ENCODE measurements at places on chromosomes 2 and 18.

DNA sequence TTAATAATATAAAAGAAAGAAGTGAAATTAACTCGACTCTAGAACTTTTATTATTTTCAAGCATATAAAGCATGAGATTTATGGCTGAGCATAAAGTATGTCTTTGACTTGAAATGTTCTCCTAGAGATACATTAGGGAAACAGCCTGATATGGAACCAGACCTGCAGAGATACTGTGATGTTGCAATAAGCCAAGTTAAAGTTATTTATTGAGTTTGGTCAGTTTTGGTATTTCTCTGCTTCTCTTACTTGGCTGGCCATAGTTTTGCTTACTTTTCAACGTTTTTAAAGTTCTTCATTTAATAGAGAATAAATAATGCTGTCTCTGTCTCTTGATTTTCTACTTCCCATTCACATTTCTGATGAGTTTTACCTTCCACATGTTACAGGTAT, 76.0 kb downstream of the GFPT1 start:
- DNase-seq: no peak

GRCh38 chr2:156322686-156323231, 9.8 kb downstream of the NR4A2 start:
- no peak for DNase-seq

DNA sequence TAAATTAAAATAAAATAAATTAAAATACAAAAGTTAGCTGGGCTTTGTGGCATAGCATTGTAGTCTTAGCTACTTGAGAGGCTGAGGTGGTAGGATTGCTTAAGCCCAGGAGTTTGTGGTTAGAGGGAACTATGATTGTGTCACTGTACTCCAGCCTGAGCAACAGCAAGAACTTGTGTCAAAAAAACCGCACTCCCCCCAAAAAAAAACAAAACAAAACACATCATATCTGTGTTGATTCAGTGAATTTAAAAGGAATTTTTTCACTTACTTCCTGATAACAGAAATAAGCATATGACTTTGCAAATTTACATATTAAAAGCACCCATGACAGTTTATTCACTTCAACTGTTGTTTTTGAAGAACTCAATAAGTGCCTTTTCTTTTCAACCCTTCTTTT, 68.1 kb upstream of the PELI1 start:
- peak; percentile 81 for DNase-seq

- no peak for DNase-seq
Observed at GRCh38 chr18:910247-910646, 5.6 kb downstream of the ADCYAP1 start.

- DNase-seq: no peak
Observed at GRCh38 chr2:143875295-143876233, 644.4 kb downstream of the ZEB2 start.

- DNase-seq: no peak
Observed at GRCh38 chr2:155308367-155309009, 610.0 kb downstream of the KCNJ3 start.

DNA sequence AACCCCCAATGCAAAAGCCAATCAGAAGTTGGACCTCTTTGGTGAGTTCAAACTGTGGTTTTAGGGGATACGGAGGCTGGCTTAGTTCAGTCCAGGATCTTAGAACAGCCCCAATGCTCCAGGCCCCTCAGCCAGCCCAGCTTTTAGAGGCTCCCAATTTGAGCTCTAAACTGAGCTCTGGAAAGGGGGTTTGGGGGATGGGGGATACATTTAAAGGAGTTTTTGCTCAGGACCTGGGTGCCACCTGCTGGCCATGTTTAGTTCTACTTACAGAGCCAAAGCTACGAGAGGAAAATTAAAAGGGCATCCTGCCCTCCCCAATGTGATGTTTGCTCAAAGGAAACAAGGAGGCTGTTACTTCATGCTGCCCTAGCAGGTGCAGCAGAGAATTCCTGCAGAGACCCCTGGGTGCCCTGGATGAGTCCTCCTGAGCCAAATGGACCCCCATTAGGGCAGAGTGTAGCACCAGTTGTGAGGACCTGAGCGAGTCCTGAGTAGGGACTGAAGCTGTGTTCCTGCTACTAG, 15.9 kb upstream of the TMEM214 start:
- peak; percentile 76 for DNase-seq

- no peak for DNase-seq
Observed at GRCh38 chr2:187847245-187848208, 293.3 kb upstream of the TFPI start.

- no peak for DNase-seq
Observed at GRCh38 chr2:239412905-239413603, 12.2 kb upstream of the HDAC4 start.

- DNase-seq: no peak
Observed at GRCh38 chr2:20961858-20962257, 82.0 kb downstream of the APOB start.

GRCh38 chr18:73414598-73414997, 546.8 kb upstream of the NETO1 start:
- DNase-seq: no peak

GRCh38 chr2:33412920-33413319, 63.5 kb upstream of the RASGRP3 start:
- peak; percentile 75 for DNase-seq

DNA sequence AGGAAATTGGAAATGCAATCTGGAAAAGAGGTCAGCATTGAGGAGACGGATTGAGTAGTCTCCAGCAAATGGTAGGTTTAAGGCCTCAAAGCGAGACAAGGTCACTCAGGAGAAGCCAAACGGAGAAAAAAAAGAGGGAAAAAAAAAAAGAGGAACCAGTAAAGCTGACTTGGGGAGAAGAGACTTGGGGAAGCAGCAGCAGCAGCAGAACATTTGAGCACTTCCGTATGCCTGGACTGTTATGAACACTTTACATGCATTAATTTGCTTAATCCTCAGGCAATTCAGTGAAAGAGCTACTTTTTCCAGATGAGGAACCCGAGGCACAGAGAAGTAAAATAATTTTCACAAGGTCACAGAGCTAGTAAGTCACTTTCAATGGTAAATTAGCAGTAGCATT, 81.3 kb downstream of the OSBPL6 start:
- DNase-seq: no peak

DNA sequence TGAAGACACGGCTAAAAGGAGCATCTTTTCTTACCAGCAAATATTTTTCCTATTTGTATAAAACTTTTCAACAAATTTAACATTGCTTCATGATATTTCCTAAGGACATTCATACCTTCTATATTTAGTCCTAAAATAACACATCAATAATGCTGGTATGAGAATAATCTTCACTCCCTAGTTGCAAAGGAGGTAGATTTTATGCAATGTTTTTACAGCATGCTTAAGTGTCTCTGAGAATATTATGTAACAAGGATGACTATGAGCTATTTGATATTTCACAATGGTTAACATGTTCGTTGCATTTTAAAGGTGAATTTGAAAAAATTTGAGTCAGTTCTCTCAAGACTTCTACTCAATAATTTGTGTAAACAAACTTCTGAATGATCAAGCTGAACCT, 506.7 kb downstream of the NUP35 start:
- no peak for DNase-seq

- no peak for DNase-seq
Observed at GRCh38 chr2:102289129-102289528, 22.2 kb upstream of the IL1RL1 start.

GRCh38 chr2:130353291-130354138, 2.3 kb upstream of the PTPN18 start:
- no peak for DNase-seq

GRCh38 chr2:49286045-49286444, 131.7 kb upstream of the FSHR start:
- no peak for DNase-seq

DNA sequence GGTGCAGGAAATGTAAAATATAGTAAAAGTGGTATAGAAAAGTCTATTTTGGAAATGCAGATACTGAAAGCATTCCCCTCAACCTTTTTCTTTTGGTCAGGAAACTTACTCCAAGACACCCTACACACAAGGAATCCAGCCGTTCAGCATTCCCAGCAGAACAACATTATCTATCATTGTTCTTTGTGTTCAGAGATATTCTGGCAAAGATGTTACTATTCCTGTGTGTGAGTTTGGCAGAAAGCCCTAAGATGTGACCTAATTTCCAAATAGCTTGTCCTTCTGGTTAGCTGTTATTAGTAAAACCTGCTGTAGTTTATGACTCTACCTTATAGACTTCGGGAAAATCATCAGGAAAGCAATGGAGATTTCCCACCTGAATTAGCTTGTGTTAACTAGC, 78.1 kb upstream of the PELI1 start:
- DNase-seq: peak; percentile 45

GRCh38 chr2:233179848-233180366, 71.6 kb upstream of the ATG16L1 start:
- no peak for DNase-seq

DNA sequence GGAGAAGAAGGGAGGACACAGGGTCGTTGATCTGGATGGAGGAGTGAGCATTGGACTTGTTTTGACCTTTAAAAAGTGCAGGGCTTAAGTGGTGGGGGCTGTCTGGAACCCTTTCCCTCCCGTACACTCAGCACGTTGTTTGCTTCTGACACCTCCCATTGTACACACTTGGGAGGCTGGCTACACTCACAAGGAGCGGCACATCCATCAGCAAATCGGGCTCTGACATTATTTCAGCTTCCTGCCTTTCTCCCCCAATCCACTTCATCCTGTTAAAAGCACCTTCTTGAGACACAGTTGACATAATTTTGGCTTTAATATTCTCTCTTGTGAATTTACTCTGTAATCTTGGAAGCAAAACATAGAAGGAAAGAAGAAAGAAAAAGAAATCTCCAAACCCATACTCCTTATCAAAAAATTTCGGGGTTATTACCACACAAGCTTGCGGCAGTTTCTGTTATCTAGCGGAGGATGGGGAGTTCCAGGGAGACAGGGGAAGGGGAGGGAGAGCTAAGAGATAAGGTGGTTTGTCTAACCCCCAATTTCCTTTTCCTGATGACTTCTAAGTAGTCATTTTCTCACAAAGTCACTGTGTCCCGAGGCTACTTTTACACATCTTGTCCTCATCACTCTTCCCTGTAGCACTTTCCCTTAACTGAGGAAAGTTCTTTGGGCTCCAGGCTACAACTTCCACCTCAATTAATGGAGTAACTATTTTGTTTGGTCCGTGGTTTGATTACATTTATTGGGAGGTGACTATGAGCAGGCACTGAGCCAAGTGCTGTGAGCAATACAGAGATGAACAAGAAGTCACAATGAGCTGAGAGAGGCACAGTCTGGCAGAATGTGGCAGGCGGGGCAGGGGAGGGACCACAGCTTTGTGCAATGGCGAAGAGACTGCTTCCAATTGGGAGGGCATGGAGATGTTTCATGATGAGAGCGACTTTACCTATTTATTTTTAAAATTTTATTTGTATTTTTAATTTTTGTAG, 240.1 kb upstream of the MEX3C start:
- DNase-seq: no peak
